ENCODE measurements at places on chromosomes 5 and 9. TPM values are rescaled to one million over a fixed set of nuclear protein-coding genes. Genes with fewer than 3 reads are reported as not detected.

Gene ATOSB
- 29.1 TPM for total RNA-seq

Gene EQTN
- total RNA-seq = 1.1 TPM

Gene PRR16
- total RNA-seq = 8.8 TPM

Gene SGCD
- 3.7 TPM for total RNA-seq

DNA sequence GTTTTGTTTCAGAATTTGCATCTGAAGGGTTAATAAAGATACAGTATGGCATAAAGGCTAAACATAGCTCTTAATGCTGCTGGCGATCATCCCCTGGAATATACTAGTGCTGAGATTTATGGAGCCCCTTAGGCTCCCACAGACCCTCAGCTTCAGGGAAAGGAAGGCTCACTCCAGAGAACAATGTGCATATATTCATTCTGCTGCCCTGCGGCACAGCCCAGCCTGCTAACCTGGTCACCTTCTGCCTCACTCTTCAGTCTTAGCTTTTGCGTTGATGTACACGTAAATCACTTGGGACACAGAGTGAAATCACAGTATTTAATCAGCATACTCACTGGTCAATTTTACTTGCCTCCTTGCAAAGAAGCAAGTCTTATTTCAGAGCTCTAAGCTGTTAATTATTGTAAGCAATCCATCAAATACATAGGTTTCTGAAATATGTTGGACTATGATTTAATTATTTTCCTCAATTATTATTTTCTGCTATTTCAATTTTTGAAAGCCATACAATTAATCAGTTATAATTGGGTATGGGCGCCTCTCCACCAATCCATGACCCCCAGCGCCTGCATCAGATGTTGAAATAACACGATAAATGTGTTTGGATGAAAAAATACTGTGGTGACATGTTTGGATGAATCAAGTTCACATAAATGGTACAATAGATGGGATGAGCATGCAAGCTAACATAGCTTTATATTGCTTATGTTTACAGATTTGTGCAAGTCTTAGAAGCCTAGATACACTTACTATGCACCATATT, 11.4 kb upstream of the ACOT12 start:
- DNase-seq = no peak

GRCh38 chr9:127976498-127976897, 4.3 kb downstream of the EEIG1 start:
- DNase-seq = peak; percentile 77

DNA sequence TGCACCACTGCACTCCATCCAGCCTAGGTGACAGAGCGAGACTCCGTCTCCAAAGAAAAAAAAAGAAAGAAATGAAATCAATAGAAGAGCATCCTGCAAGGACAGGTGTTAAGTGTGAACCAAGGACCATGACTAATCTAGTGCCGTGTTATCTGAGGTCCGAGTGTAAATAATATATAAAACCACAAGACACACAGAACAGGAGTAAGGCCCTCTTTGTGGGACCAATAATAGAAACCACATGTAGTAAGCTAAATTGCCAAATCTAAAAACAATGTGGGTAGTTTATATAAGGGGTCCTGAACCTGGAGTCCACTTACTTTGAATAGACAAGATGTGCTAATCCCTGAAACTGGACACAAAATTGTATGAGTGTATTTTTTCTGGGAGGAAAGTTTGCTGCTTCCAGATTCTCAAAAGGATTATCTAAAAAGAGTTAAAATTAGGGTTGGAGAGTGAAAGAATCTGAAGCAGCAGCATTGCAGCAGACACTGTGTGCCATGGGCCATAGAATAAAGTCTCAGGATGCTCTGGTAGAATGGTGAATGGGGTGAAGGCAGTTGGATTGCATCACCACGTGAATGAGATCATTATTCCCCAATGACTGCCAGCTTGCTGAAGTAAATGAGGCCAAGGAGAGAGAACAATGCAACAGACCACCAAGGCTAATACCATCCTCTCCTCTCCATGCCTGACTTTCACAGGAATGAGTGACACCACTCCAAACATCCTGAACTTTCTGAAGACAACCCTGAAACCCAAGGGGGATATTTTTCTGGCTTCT, 222.7 kb downstream of the DCP2 start:
- DNase-seq = no peak

DNA sequence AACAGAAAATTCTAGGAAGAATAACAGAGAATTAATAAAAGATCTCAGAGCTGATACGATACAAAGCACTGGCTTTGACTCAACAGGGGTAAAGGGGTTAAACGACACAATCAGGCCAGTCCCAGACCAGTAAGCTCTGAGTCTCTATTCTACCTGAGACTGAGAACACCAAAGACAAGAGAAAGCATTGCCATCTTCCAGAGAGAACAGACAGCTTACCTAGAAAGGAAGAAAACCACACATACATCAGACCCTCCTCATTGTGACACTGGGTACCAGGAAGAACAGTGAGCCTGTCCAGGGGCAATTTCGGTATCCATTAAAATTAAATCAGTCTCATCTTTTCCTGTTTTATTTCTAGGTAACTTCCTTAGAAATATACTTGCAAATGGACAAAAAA, 41.1 kb downstream of the MRPL36 start:
- DNase-seq = no peak

- DNase-seq = no peak
Measured at GRCh38 chr5:96348536-96348935, 84.5 kb downstream of the PCSK1 start.

Gene SEMA6A
- total RNA-seq = 115 TPM

DNA sequence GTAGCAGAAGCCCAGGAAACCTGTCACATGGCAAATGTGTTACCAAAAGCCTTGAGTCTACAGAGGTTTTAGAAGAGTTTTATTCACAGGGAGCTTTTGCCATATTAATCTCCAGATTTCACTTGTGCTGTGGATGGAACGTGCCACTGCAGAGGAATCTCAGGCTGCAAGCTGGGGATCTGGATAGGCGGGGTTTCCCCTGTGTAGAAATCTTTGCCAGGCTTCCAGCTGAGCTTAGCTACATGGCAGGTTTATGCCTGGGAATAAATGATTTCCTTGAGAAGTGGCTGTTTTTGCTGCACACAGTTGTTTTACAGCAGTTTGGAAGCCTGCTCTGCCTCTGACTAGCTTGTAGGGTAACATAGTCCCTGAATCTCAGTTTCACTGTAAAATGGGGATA, 224.6 kb upstream of the PLPPR1 start:
- DNase-seq = no peak
